Activated CD8-positive, alpha-beta memory T cell treated with anti-CD3 and anti-CD28 coated beads, Interleukin-2, amount 10 ng/mL, durations not matched to agents 7 days and 5 days (primary cell): ENCODE measurements at places on chromosomes 2 and 18.
A peak's percentile ranks its signal among the peaks of the same experiment; 100 is the strongest.

- no peak overlapping the region for H3K27ac ChIP-seq
- H3K4me1 ChIP-seq: peaks cover 38% of the 10 kb centered on the region
- DNase-seq: no peak
- H3K36me3 ChIP-seq: no peaks in the 10 kb centered on the region
These were observed 53.5 kb downstream of the SLC4A1AP start for GRCh38 chr2:27717070-27717795.

- H3K4me1 ChIP-seq: no peaks in the 10 kb centered on the region
- no peak overlapping the region for H3K27ac ChIP-seq
- peaks cover 14% of the 10 kb centered on the region for H3K27me3 ChIP-seq
- H3K36me3 ChIP-seq: no peaks in the 10 kb centered on the region
- no peak for DNase-seq
These were observed 27.2 kb upstream of the BBS5 start for GRCh38 chr2:169452080-169452479.

GRCh38 chr2:32947076-32947483 is 327 bp downstream of the LTBP1 start:
- H3K27ac ChIP-seq: no peak overlapping the region
- no peak for DNase-seq
- peaks cover 61% of the 10 kb centered on the region for H3K27me3 ChIP-seq
- no peaks in the 10 kb centered on the region for H3K36me3 ChIP-seq

- peak overlapping the region; percentile 78 for H3K4me3 ChIP-seq
- peaks cover 19% of the 10 kb centered on the region for H3K4me1 ChIP-seq
- H3K36me3 ChIP-seq: peaks cover 12% of the 10 kb centered on the region
These were observed 59.3 kb downstream of the EMILIN2 start for GRCh38 chr18:2905854-2906703.

GRCh38 chr2:69790601-69790959 is 38.9 kb upstream of the GMCL1 start:
- H3K4me3 ChIP-seq: no peak overlapping the region
- H3K27ac ChIP-seq: no peak overlapping the region
- no peaks in the 10 kb centered on the region for H3K27me3 ChIP-seq
- H3K4me1 ChIP-seq: peaks cover 12% of the 10 kb centered on the region

DNA sequence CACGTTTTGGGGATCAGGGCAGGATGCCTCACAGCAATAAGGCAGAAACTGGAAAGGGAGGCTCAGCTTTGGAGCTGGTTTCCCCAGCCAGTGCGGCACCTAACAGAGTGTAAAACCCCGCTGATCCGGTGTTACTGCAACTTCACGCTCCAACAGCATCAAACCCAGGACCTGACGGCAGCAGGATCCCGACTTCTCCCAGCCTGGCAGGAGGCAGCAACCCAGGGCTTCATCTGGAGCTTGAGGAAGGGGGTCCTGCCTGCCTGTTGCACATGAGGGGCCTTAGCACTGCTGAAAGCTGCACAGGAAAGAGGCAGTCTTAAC is 209.8 kb downstream of the MGAT5 start:
- no peak overlapping the region for H3K4me3 ChIP-seq
- DNase-seq: no peak
- peaks cover 2% of the 10 kb centered on the region for H3K4me1 ChIP-seq
- no peak overlapping the region for H3K27ac ChIP-seq

DNA sequence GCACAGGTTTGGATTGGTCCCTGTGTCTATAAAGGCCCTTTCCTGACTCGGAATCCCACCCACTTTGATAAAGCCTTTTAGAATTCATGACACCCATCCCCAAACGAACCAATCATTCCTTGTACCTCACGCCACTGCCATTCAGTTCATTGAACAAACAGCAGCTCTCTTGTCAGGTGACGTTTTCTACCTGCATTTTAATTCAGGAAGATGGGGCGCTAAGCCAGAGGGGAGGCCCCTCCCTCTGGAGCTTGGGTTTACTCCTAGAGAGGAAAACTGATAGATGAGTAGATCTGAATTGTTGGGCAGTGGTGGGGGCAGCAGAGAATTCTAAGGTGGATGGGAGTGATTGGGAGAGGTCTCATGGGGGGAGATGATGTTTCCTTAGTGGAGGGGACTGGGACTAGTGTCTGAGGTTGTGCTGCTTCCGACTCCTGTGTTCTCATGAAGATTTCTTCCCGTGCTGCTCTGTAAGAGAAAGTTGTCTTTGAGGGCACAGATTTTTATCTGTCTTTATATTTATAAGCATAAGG is 9.6 kb downstream of the RRM2 start:
- H3K4me3 ChIP-seq: no peak overlapping the region
- H3K36me3 ChIP-seq: peaks cover 63% of the 10 kb centered on the region
- no peaks in the 10 kb centered on the region for H3K27me3 ChIP-seq
- peaks cover 48% of the 10 kb centered on the region for H3K4me1 ChIP-seq

DNA sequence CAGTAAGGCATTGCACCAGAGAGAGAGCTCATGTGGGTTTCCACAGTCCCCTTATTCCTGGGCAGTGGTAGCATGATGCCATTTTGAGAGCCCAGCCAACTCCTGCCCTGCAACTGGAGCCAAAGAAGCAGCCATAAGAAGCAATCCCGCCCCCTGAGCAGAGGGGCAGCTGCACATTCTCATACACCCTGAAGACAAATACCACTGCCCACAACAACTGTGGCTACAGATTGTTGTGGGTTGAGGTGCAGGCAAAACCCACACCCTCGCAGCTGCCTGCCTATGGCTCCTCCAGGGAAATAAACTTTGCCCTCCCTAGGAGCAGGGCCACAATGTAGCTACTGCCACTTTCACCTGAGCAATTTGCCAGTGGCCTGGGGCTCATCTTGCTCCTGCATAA is 219.4 kb upstream of the NRXN1 start:
- H3K4me3 ChIP-seq: no peak overlapping the region
- H3K4me1 ChIP-seq: no peaks in the 10 kb centered on the region
- no peak overlapping the region for H3K27ac ChIP-seq

- H3K4me1 ChIP-seq: no peaks in the 10 kb centered on the region
- no peak overlapping the region for H3K27ac ChIP-seq
- H3K27me3 ChIP-seq: peaks cover 13% of the 10 kb centered on the region
- no peak for DNase-seq
These were observed 141.7 kb downstream of the RBM43 start for GRCh38 chr2:151120011-151120410.

DNA sequence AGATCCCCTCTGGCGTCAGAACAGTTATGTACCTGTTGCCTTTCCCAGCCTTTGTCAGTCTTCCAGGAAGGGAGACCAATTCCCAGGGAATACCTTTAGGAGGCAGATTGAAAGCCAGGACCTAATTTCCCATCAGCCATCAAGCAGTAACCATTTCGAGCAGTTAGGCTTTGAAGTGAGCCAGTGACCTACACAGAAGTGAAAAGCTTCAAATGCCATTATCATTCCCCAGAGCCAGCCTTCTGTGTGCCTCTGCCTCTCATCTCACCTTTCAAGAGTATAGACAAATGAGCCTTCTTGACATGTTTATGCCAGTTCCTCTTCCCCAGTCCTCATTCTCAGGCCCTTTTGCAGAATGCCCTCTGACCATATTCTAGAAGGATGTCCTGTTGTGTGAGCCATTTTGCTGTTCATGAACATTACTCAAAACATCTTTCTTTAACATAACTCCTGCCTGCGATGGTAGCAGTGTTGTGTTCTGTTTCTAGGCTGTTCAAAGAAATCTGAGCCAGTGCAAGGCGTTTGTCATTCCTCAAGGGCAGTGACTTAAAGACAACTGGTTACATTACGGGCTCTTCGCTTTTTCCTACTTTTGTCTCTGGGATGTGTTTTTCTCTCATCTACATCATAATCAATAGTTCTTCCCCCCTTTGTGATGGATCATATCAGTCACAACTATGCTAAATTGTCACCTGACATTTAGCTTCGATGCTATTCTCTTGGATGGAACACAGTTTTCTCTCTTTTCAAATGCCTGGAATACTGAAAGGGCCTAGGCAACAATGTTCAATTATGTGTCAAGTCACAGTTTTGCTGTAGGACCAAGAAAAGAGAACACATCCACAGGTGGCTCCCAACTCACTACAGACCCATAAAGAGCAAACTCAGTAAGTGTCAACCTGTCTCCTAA is 138.6 kb downstream of the ALK start:
- H3K27me3 ChIP-seq: no peaks in the 10 kb centered on the region
- H3K4me1 ChIP-seq: no peaks in the 10 kb centered on the region
- H3K27ac ChIP-seq: no peak overlapping the region
- no peak overlapping the region for H3K4me3 ChIP-seq
- no peak for DNase-seq

DNA sequence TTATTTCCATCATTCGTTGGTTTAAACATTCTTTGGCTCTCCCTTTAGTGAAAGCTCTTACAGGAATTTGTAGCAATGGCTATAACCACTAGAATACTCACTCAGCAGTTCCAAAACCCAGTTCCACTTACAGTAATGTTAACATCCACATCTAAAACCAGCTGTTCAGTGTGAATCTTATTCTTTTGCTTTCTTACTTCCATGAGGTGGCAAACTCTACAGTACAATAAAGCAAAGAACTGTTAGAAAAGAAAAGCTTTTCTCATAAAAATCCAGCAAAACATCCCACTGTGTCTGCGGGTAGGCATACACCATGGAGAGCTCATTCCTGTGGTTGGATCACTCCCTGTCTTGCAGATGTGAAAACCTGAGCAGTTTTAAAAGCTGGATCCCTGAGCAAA is 147.1 kb downstream of the ARHGAP28 start:
- H3K4me1 ChIP-seq: no peaks in the 10 kb centered on the region
- no peaks in the 10 kb centered on the region for H3K36me3 ChIP-seq
- no peak overlapping the region for H3K4me3 ChIP-seq
- H3K27me3 ChIP-seq: no peaks in the 10 kb centered on the region

GRCh38 chr2:54350426-54350825 is 94.4 kb upstream of the TSPYL6 start:
- H3K4me3 ChIP-seq: no peak overlapping the region
- H3K36me3 ChIP-seq: peaks cover 2% of the 10 kb centered on the region
- peaks cover 29% of the 10 kb centered on the region for H3K27me3 ChIP-seq
- H3K4me1 ChIP-seq: no peaks in the 10 kb centered on the region
- no peak for DNase-seq

- no peak overlapping the region for H3K4me3 ChIP-seq
- no peaks in the 10 kb centered on the region for H3K27me3 ChIP-seq
- peaks cover 2% of the 10 kb centered on the region for H3K36me3 ChIP-seq
These were observed 33.9 kb downstream of the FBXO15 start for GRCh38 chr18:74113711-74114110.

- H3K4me1 ChIP-seq: peaks cover 53% of the 10 kb centered on the region
- H3K4me3 ChIP-seq: no peak overlapping the region
- no peak for DNase-seq
- H3K27me3 ChIP-seq: no peaks in the 10 kb centered on the region
- peaks cover 3% of the 10 kb centered on the region for H3K36me3 ChIP-seq
- H3K27ac ChIP-seq: peak overlapping the region; percentile 54
These were observed 7.0 kb downstream of the SLC35F6 start for GRCh38 chr2:26770986-26771586.

GRCh38 chr18:36321658-36322407 is 24.3 kb downstream of the FHOD3 start:
- no peak for DNase-seq
- no peaks in the 10 kb centered on the region for H3K4me1 ChIP-seq
- no peak overlapping the region for H3K27ac ChIP-seq
- no peak overlapping the region for H3K4me3 ChIP-seq
- H3K36me3 ChIP-seq: no peaks in the 10 kb centered on the region
- H3K27me3 ChIP-seq: peaks cover 14% of the 10 kb centered on the region

DNA sequence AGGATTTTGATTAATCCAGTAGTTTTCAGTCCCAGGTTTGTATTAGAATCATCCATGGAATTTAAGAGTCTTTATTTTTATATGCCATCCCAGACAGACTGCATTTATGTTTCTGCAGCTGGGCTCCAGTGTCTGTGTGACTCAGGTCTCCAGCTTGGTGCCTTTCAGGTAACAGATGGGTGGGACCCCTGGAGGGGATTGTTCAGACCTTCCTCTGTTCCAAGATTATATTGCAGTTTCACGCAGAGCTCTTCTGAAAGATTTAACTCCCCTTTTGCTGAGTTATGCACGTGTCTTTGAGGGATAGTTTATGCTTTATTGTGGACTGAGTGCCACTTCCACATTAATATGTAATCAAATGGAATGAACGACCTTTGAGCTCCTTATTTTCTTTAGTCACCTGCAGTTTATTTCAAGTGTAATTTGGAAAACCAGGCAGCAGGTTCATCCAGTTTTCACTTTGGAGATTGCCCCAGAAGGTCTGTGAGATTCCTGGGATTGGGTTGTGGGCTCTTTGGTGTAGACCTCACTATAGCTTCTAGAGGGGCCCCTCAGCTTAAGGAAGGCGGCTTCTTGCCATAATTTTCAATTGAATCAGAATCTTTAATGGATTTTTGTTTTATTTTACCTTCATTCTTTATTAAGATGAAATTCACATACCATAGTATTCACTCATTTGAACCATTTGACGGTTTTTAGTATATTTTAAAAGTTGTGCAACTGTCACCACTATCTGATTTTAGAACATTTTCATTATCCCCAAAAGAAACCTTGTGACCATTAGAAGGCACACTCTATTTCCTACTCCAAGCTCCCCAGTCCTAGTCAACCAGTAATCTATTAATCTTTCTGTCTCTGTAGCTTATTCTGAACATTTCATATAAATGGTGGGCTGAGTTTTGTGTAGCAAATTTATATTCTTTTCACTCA is 135.0 kb downstream of the WDSUB1 start:
- no peak overlapping the region for H3K4me3 ChIP-seq
- no peak overlapping the region for H3K27ac ChIP-seq
- H3K36me3 ChIP-seq: no peaks in the 10 kb centered on the region
- DNase-seq: no peak

DNA sequence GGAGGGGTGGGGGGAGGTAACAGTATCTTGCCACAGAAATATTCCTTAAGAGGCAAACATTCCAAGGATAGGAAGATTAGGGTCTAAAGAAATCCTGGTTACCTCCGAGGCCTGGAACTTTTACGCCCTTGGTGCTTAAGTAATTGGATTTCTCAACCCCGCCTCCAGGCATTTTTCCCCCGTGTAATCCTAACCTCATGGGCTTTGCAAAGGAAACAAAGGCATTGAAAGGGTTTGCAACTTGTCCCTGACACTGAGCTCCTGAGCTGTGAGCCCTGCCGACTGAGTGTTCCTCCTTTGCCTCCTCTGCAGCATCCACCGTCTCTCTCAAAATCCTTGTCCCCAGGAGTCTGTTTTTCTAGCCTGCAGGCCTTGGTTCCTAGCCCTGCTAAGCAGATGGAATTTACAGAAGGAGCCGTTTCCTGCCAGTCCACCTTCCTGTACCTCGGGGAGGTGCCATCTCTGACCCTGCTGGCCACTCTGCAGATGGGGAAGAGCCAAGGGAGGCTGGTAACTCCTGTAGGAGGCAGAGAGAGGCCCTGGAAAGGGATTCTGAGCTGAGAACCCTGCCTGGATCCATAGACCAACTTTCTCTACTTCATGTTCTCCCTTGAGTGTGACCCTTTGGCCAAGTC is 24.2 kb downstream of the TET3 start:
- H3K27me3 ChIP-seq: no peaks in the 10 kb centered on the region
- no peak for DNase-seq
- H3K4me1 ChIP-seq: peaks cover 2% of the 10 kb centered on the region
- peaks cover 2% of the 10 kb centered on the region for H3K36me3 ChIP-seq

DNA sequence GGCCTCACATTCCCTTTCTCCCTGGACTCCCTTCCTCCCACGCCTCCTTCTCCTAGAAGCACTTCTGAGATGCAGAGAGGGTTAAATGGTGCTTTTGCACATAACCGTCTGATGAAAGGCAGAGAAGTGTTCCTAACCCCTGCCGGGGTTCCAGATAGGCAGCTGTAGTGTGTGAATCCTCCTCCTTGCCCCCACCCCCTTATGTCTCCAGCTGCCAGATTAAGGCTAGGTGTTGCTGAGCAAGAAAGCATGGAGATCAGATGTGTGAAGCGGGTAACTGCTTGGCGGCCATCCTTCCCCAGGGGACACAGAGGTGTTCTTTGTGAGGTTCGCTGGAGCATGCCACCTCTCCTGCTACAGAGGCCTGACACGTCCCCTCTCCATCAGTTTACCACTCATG is 88.3 kb downstream of the NRP2 start:
- H3K27ac ChIP-seq: no peak overlapping the region
- no peaks in the 10 kb centered on the region for H3K36me3 ChIP-seq

- DNase-seq: no peak
- H3K4me3 ChIP-seq: no peak overlapping the region
- H3K4me1 ChIP-seq: no peaks in the 10 kb centered on the region
These were observed 61.5 kb upstream of the L3MBTL4 start for GRCh38 chr18:6476190-6476589.
